ENCODE measurements at places on chromosomes 6 and 20.
A peak's percentile ranks its signal among the peaks of the same experiment; 100 is the strongest.

GRCh38 chr6:154356113-154356512 lies 490 bp downstream of the IPCEF1 start:
- DNase-seq: no peak

DNA sequence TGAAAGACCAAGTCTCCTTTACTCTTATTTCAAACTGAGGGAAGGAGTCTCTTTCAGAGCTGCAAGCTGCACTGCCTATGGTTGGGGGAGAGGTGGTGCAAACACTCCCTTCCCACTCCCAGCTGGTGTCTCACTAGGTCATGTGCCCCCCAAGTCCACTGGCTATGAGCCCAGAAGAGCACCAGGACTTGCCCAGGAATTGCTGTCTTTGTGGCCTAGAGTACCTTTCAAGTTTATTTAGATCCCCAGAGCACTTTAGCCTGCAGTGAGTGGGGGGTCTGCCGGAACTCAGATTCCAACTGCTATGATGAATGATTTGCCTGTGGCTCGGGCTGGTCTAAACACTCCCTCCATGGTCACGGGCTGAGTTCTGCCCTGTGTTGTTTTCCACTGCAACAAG lies 192.6 kb upstream of the CITED2 start:
- DNase-seq: no peak

DNA sequence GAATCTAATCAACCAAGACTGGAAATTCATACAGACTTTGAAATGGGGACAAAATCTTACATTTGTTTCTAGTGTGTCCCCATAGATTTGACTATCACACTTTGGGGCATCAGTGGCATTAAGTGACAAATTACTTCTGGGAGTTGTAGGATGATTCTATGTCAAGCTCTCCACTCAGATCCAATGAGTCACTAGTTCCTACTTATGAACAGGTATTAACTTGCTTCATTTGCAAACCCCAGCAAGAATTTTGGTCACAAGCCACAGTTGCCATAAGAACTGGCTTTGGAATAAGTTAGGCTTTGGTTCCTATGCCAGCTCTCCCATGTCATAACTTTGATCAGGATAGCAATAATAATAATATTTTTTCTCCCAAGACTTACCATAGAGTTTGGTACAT lies 77.6 kb upstream of the PTPRK start:
- peak; percentile 17 for DNase-seq

DNA sequence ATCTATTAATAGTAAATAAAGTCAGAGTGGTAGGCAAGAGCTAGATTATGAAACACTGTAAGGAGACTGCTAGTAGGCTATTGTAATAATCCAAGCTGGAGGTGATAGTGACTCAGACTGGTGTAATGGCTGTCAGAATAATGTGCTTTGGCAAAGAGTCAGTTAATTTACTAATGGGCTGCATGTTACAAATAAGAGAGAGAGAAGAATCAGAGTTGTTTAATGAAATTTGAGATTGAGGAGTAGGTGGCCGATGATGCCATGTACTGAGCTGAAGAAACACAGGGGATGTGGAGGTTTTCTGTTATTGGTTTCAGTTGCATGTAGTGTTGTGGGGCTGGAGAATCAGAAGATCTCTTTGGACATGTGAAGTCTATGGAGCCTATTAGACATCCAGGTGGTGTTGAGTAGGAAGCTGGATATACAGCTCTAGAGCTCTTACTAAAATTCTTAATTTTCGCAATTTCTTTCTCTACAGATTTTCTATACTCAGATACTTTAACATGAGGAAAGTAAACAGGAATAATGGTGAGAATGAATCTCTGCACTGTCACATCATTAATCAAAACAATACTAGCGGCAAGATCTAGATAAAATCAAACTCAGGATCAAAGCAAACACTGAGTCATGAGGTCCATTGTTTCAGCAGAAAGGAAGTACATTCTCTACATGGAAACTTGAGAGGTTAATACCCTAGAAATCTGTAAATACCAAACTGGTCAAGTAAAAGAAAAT lies 167.7 kb downstream of the SIM1 start:
- DNase-seq: peak; percentile 68

DNA sequence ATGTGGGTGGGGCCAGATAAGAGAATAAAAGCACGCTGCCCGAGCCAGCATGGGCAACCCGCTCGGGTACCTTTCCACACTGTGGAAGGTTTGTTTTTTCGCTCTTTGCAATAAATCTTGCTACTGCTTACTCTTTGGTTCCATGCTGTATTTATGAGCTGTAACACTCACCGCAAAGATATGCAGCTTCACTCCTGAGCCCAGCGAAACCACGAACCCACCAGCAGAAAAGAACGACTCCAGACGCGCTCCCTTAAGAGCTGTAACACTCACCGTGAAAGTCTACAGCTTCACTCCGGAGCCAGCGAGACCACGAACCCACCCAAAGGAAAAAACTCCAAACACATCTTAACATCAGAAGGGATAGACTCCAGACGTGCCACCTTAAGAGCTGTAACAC lies 76.7 kb downstream of the TFAP2A start:
- no peak for DNase-seq

DNA sequence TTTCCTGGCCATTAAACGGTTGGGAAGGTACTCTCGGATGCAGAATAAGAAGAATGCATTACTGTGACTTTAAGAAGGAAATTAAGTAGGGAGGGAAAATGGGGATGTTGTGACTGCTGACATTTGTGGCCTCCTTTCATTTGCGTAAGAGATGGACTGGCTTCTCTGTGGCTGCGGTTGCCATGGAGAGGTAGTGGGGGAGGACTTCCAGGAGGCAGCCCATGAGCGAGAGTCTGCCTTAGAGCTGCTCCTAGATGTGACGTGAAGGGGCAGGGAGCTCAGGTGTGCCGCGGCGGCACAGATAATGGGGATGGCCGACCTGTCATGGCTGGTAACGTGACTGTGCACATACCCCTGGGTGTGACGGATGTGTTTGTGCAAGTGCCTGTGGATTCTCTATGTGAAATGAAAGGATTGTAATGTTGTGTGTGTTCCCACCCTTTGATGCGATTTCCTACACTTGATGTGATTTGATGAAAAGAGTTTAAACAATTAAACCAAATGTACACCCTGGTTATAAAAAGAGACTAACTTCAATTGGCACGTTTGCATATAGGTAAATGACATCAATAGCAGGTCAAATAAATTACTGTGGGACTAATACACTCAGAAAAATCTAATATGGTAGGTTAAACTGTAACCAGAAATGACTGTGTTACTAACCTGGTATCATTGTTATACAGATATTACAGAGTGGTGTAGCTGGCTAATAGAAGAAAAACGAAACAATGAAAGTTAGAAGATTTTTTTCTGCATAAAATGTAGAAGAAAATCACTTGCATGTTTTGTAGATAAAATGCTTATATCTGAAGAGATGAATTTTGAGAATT lies 48.9 kb downstream of the HIVEP1 start:
- DNase-seq: no peak

GRCh38 chr20:16475225-16475624 lies 98.0 kb downstream of the KIF16B start:
- peak; percentile 67 for DNase-seq

- peak; percentile 90 for DNase-seq
These were observed 867 bp downstream of the MTHFD1L start for GRCh38 chr6:150866147-150866990.

GRCh38 chr6:25868436-25869183 lies 5.4 kb downstream of the SLC17A3 start:
- no peak for DNase-seq

GRCh38 chr20:54054516-54054915 lies 15.9 kb downstream of the BCAS1 start:
- DNase-seq: peak; percentile 79

DNA sequence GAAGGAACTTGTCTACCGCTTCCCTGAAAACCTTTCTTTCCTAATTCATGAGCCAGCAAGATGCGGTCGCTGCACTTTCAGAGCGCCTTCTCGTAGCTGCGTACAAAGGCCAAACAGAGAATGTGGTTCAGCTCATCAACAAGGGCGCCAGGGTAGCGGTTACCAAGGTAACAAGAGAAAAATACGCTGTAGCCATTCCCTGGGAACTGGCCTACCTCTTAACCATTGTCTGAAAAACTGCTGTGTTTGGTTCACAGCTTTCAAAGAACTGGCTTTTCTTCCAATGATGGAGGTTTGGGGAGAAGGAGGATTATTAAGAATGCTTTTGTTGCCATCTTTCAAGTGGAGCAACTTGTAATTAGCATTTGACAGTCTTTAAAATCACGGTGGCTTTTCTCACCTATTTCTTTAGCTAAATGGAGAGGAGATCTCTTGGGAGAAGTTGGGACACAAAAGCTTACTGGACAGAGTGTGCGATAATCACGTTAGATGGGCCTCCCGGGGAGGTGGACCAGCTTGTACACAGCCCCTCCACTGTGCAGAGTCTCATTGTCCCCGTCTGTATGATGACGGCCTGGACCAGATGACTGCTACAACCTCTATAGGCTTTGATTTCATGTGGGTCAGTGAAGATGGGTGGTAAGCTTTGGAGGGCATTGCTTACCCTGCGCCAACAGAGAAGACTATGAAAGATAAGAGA lies 71.5 kb downstream of the LYRM2 start:
- DNase-seq: peak; percentile 37

DNA sequence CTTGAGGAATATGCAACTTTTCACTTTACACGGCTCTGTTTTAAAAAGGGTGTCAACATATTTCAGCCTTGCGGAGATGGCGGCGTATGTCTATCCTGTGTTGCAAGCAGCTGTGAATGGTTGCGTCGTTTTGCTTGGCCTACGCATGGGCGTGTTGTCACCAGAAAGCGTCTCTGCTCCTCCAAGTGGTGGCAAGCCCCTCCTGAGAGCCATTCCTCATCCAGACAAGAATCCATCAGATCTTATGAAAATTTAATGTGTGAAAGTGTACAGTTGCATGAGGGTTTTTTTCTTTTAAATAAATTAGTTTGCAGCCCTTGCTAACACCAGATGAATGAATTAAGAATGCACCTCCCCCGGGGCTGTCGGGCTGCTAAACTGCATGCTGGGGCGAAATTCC lies 114.4 kb downstream of the PHACTR3 start:
- no peak for DNase-seq
